ENCODE measurements at places on chromosomes 12 and 14. TPM values are rescaled to one million over a fixed set of nuclear protein-coding genes. Genes with fewer than 3 reads are reported as not detected.

Gene OR4E2
- not detected for total RNA-seq

Gene ALKBH2
- total RNA-seq = 7.5 TPM

Gene SLCO1A2
- total RNA-seq = 0.06 TPM

Gene NKX2-1
- total RNA-seq = not detected

Gene CABP1
- total RNA-seq = 0.45 TPM

Gene CLEC14A
- total RNA-seq = not detected

Gene ASB2
- not detected for total RNA-seq

Gene NEUROD4
- not detected for total RNA-seq
